ENCODE measurements at places on chromosomes 5 and 9.

DNA sequence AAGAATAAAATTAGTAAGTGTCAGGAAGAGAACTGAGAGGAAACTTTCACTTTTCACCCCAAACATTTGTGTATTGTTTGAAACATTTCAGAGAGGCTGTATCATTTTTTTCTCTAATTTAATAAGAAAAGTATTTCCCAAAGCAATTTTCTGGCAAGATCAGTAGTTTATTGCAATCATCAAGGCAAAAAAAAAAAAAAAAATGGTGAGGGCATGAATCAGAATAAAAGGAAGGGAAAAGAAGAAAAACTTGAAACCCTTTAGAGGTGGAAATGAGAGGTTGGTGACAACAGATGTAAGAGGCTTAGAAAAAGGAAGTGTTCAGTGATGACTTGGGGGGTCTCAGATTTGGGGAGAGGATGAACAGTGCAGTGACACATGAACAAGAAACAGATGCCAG is 13.3 kb downstream of the SHC3 start:
- DNase-seq: no peak

- no peak for DNase-seq
Measured at GRCh38 chr5:144548936-144549335, 378.3 kb downstream of the KCTD16 start.

DNA sequence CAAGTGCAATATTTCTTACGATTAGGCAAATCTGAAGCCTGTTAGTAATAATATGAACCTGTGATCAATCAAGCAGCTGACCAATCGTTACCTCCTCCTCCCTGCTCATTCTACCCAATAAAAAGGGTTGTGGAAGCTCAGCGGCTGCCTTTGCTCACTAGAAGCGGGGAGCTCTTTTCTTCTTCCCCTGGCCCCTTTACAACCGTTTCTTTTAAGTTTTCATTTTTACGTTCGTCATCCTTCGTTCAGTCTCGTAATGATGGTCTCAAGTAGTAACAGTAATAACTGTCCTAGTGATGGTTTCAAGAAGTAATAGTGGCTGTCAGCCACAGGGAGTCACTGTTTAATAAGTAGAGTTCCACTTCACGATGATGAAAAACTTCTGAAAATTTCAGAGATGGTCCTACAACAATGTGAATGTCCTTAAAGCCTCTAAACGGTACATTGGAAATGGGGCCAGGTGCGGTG is 6.2 kb downstream of the UGT3A2 start:
- DNase-seq: no peak

DNA sequence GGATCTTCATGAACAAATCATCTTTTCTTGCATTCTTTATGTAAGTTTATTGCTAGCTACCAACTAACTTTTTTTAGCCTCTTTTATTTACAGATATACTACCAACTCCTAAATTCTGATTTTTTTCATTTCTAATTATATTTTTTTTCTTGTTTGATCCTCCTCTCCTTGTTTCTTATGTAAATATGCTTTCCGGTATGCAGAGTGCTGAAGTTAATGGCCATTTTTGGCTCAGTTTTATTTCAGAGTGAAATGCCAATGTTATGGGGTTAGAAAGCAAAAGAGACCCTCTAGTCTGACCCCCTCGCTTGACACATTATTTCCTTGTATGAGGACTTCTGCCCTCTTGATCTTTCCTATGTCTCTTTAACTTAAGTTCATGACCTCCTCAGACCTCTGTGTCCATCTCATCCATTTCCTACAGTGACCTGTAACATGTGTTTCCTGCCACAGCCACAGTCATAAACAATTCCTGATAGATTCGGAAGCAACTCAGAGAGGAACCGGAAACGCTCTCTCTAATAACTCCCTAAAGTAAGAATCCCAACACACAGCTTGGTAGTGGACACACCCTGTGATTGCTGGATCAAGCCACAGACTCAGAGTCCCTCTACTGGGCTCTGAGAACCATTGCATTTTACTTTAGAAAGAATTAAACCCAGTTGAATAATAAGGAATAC is 42.9 kb upstream of the AFAP1L1 start:
- peak; percentile 54 for DNase-seq

DNA sequence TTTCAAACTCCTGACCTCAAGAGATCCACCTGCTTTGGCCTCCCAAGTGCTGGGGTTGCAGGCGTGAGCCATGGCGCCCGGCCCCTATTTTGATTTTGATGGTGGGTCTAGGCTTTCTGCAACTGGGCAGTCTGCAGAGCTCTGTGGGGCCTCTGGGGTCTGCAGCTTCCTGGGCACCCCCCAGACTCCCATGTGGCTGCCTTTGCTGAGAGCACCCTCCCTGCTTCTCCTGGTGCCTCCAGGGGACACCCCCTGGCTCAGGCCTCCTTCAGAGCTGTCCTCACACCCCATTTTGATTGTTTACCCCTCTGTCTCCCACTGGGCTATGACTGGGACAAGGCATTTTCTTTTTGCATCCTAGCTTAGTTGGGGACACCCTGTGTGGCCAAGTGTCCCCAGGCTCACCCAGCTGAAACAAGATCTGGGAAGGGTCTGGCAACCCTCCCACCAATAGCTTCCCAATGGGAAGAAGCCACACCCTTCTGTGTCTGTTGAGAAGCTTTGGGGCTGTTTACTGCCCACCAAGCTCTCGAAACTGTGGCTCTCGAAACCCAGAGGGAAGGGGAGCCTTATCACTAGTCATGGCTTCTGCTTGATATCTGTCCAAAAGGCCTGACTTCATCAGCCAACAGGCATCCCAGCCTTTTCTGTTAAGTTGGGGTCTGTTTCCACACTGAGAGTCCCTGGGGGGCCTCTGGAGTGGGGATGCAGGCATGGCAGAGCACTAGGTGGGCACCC is 204.4 kb upstream of the IER5L start:
- DNase-seq: peak; percentile 18

- DNase-seq: no peak
Measured at GRCh38 chr5:176366232-176366894, 1.1 kb downstream of the ARL10 start.

GRCh38 chr5:172549696-172550095 is 91.4 kb upstream of the NEURL1B start:
- no peak for DNase-seq

DNA sequence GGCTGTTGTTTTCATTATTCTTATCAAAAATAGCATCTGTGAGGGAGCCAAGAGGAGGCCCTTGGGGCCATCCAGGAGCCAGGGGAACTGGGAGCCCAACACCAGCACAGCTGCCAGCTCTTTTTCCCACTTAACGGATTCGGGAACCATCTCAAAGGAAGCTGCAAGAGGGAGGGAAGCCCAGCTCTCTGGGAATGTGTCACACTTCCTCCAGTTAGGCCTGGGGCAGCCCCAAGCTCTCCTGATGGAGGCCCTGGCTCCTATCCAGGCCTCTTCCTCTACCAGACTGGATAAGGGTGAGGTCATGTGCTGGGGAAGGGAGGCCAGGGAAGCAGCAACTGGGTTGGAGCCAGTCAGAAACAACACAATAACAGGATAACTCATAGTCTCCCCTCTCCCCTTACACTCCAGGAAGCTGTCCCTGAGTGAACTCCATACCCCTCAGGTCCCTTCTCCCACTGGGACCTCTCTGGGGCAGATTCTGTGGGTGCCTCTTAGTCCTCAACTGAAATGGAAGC is 12.7 kb downstream of the CSF2 start:
- peak; percentile 64 for DNase-seq

DNA sequence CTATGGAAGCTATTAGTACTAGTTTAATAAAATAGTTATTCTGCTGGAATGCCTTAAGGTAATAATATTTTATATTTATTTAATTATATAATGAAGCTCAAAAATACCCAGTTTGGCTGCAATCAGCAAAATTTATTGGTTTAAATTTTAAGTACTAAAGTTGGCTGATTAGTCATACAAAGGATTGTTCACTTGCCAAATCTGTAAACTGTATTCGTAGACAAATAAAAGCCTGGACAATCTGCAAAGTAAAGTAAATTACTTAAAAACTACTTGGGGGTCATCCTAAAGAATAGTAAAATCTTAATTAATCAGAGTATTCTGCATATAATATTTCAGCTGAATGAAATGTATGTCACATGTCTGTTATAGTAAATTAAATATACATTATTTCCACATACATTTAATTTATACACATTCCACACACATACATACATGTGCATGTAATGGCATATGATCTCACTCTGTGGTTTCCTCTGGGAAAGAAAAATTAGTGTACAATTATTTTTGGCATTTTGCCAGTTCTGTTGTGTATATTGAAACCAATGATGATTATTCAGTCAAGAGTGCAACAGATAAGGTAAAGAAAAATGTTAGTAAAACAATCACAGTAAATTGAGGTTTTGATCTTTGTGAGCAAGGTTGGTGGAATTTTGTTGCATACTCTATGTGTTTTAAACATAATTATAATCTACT is 455.9 kb downstream of the CDH9 start:
- no peak for DNase-seq

GRCh38 chr9:128743421-128743820 is 19.5 kb upstream of the ZDHHC12 start:
- no peak for DNase-seq

- peak; percentile 82 for DNase-seq
Measured at GRCh38 chr9:87557996-87558395, 60.3 kb downstream of the DAPK1 start.

GRCh38 chr5:157747766-157748700 is 4.5 kb downstream of the LSM11 start:
- DNase-seq: no peak

- DNase-seq: peak; percentile 11
Measured at GRCh38 chr5:178525906-178526732, 64.1 kb downstream of the COL23A1 start.

DNA sequence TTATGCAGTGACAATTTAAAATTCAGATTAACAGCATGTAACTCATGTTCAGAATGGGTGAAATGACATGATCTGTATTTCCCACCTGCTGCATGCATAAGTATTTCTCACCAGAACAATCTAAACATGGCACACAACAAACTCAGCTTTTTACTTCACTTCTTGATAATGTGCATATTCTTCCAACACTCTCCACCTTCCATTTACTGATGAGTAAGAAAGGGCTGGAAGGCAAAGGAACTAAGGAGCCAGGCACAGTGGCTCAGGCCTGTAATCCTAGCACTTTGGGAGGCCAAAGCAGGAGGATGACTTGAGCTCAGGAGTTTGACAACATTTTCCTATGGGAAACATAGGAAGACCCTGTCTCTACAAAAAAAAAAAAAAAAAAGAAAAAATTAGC is 35.8 kb upstream of the SAP30L start:
- DNase-seq: no peak

- DNase-seq: no peak
Measured at GRCh38 chr5:17203329-17204132, 13.9 kb upstream of the BASP1 start.

DNA sequence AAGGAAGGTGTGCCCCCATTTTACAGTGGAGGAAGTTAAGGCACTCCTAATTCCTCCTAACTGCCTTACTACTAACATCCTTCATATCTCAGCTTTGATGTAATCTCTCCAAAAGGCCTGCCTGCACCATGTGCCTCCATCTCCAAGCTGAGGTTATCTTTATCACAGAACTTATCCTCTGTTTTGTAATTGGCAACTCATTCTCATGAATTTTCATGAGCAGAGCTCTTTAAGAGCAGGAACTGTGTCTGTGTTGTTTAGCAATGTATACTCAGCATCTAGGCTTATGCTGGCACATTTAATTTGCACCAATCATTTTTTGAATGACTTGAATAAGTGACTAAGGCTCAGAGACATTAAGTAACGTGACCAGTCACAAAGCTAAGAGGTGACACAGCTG is 147.9 kb upstream of the VLDLR start:
- no peak for DNase-seq

GRCh38 chr5:168234133-168234532 is 57.3 kb upstream of the WWC1 start:
- no peak for DNase-seq

- no peak for DNase-seq
Measured at GRCh38 chr9:13478160-13478559, 198.7 kb upstream of the MPDZ start.

DNA sequence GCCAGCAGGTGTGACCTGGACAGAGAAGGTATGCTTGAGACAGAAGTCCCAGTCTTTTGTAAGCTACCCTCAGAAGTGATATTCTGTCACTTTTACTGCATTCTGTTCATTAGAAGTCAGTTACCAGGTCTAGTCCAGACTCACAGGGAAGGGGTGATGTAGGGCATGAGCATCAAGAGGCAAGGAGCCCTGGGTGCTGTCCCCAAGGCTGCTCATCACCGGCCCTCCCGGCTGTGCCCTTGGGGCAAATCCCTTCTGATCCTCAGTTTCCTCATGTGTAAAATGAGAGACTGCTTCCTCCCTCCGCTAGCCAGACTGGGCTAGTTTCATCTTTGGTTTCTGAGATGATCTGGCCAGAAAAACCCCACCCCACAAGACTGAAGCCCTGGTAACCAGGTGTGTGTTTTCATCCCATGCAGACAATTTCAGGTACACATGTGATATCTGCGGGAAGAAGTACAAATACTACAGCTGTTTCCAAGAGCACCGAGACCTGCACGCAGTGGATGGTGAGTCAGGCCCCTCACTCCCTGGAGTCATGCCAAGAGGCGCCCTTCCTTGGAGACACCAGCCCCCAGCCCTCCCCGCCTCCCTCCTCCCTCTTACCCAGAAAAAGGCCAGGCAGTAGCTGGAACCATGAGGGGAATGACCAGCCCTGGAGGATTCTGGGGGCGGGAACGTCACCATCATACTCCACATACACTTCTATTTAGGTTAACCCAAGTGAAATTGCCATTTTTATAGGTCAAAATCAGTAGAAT is 71.0 kb downstream of the AMBP start:
- DNase-seq: peak; percentile 12

GRCh38 chr5:169837686-169838085 is 142.6 kb downstream of the INSYN2B start:
- no peak for DNase-seq

DNA sequence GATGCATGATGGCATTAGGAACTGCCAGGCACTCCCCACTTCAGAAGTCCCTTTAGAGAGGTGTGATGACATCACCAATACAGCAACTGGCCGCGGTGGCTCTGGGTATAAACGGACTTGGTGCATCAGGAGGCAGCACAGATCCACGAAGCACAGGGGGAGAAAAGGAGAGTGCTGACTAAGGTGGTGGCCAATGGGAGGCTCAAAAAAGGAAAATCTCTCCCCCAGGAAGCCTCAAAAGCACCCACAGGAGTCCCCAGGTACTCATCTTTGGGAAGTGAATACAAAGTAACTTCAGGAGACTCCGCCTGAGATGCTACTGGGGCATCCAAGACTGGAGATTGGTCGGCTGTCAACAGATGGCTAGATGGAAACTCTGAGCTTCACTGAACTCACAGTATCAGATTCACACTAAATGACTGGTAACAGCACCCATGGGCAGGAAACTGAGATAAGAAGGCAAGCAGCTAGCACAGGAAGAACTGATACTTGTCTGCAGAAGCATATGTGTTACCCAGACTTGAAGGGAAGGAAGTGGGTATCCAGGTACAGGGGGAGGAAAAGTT is 7.6 kb downstream of the TTC39B start:
- no peak for DNase-seq

GRCh38 chr9:129737479-129738274 is 15.2 kb downstream of the PTGES start:
- DNase-seq: peak; percentile 89

GRCh38 chr5:8585230-8586018 is 716.5 kb downstream of the MTRR start:
- DNase-seq: no peak

All from femur (tissue), 1 donor.